ENCODE measurements at places on chromosomes 11 and 22. TPM values are rescaled to one million over a fixed set of nuclear protein-coding genes. Genes with fewer than 3 reads are reported as not detected.

- DNase-seq = no peak
These were observed 69.7 kb downstream of the RPS6KA4 start for GRCh38 chr11:64428693-64429092.

- DNase-seq = peak; percentile 96
These were observed 9.4 kb upstream of the PIM3 start for GRCh38 chr22:49951000-49951677.

DNA sequence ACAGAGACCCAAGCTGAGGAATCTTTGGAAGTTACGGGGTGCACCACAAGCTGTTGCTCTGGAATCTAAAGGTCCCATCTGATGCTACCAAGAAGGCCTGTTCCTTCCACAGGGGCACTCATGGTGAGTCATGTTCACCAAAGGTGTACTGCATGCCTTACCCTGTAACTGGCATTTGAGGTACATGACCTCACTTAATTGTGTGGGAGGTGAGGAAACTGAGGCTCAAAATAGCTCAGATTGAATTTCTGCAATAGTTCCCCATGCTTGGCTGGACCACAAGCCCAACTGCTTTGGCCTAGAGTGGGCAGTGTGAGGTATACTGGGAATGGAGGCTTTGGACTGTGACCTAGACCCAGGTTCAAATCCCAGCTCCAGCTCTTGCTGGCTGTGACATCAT is 8.2 kb downstream of the MTFP1 start:
- no peak for DNase-seq

DNA sequence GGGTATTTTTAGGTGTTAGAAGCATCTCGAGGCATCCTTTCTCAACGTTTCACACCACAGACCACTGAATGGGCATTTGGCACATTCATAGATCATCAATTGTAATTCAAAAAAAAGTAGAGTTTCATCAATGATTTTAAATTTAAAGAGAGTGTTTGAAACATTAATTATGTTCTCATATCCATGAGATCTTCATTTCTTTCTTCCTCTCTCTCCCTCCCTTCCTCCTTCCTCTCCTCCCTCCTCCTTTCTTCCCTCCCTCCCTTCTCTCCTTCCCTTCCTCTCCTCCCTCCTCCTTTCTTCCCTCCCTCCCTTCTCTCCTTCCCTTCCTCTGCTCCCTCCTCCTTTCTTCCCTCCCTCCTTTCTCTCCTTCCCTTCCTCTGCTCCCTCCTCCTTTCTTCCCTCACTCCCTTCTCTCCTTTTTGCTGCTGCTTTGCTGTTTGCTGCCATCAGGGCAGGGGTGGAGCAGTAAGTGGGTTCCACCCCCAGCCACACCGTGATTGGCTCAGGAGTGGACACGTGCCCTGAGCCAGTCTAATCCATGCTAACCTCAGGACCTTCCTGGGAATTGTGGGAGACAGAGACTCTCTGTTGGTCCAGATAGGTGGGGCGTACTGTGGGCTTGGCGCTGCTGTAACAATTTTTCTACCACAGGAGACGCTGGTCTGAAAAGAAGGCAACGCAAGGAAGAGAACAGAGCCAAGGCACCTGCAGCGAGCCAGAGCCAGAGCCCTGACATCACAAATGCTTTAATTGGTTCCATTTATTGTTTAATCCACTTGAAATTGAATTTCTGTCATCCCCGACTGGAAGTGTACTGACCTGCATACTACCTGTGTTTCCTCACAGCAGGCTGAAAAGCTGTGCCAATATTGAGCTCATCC is 33.7 kb upstream of the APOBEC3A start:
- peak; percentile 89 for DNase-seq

DNA sequence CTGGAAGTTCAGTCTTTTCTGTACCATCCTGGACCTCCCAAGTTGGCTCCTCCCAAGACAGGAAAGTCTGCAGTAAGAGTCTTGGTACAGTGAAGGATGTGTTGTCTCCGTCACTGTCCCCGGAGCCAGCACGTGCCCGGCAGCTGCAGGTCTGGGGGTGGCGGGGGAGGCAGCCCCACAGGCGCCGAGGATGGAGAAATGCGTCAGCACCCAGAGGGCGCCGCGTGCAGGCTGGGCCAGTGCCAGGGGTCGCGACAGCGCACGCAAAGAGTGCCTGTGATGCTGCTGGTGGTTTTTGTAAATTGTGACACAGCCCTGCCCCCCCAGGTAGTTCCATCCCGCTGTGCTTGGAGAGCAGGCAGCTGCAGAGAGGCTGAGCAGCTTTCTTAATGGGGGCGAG is 1200.5 kb downstream of the BRD1 start:
- no peak for DNase-seq

DNA sequence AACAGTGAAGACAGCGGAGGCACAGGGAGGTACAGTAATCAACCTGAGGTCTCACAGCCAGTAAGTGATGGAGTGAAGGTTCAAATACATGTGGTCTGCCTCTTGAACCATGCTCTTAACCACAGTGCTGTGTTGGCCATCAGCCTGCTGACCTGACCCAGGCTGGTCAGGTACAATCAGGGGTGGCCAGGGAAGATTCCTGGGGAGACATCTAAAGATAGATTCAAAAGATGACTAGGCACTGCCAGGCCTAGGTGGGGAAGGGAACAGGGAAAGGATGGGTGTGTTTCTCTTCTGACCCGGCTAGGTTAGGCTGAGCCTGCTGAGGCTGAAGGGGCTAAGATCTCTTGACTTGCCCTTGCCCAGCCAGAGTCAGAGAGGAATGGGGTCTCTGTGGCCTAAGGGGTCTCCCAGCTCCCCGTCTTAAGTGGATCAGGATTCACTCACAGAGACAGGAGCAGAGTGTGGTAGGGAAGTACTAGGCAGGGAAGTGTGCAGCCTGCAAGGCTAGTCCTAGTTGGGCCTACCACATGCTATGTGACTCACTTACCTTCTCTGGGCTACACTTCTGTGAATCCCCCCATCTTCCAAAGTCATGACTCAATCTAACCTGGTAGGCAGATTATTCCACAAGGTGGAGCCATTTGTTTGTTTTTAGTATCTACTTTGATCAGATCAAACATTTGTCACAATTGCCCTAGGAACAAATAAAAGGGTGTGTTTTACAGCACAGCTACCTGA is 10.4 kb upstream of the SREBF2 start:
- DNase-seq = no peak

- no peak for DNase-seq
These were observed 1.8 kb downstream of the MTA2 start for GRCh38 chr11:62599901-62600300.

DNA sequence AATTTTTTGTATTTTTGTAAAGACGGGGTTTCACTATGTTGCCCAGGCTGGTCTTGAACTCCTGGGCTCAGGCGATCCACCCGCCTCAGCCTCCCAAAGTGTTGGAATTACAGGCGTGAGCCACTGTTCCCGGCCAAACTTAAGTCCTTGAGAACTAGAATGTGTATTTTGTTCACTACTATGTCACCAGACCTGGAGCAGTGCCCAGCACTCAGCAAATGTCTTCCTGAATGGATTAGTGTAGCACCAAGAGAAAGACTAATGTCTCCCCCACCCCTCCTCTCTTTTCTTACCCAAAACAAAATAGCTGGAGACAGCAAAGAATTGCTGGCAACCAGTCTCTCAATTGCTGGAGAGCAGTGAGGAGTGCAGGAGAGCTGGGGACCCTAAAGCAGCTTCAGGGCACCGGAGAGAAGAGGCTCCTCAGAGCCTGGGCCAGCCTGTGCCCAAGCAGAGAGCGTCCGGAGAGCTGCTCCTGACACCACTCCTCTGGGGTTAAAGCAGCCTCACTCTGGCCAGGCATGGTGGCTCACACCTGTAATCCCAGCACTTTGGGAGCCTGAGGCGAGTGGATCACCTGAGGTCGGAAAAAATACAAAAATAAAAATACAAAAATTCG is 14.9 kb downstream of the SLC25A18 start:
- DNase-seq = peak; percentile 37

DNA sequence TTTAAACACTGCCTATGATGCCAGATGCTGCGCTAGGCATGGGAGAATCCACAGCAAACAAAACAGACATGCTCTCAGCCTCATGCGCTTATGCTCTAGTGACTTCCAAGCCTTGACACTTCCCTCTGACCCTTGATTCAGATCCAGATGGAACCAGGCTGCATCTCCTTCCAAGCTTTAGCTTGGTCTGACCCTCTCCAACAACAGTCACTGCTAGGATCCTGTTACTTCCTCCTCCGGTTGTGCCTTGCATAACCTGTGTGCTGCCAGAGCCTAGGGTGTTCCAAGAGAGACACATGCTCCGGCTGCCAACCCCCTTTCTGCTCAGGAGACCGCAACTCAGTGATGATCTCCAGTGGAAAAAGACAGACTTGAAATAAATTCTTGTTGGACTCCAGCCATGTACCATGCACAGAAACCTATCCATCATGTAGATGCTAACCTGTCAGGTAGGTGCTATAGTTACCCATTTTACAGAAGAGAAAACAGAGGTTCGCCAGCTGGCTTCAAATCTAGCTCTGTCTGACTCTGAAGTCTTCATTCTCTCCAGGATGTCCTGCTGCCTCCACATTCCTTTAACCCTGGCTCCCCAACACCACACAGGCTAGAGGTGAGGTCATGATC is 136.3 kb upstream of the TEAD1 start:
- DNase-seq = no peak

- no peak for DNase-seq
These were observed 18.2 kb upstream of the CLPB start for GRCh38 chr11:72452495-72452894.

GRCh38 chr11:35014346-35014745 is 97.9 kb downstream of the PDHX start:
- DNase-seq = no peak

DNA sequence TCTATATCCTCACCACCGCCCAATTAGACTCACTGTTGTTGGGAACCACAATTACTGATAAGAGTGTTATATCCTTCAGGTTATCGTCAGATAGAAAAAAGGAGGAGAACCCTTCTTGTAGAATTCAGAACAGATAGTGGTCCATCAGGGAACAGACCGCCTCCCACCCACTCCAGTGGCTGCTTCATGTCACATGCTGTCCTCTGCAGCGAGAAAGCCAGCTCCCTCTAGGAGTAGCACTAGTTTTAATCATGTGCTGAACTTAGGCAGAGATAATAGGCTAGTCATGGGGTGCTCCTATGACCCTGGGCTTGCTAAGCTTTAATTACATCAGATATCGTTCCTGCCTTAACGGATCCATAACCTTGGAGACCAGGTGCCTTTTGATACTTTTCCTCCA is 51.5 kb upstream of the RAB1B start:
- no peak for DNase-seq

DNA sequence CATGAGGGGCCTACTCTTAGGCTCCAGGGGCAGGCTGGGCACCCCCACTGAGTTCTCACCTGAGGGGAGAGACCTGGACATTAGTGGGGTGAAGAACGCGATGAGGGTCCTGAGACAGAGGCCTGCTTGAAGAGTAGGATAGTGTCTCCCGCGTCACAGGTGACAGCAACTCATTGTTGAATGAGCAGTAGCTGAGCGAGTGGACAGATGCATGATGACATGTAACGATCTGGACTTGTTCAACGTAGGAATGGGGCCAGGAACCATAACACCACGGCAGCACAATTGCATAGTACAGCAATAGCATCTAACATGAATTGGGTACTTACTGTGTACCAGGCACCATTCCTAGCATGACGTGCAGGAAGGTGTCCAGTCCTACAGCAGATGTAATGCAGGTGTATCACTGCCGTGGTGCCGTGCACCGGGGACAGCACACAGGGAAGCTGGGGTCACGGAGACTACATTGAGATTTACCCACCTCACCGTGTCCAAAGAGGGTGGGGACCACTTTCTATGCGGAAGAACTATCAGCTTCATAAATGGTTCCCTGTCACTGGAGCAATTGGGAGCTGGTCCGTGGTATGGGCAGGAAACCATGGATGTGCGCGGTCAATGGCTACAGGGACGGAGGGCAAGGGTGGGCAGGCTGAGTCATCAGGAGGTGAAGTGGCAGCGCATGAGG is 1019.1 kb downstream of the TBC1D22A start:
- DNase-seq = peak; percentile 5

DNA sequence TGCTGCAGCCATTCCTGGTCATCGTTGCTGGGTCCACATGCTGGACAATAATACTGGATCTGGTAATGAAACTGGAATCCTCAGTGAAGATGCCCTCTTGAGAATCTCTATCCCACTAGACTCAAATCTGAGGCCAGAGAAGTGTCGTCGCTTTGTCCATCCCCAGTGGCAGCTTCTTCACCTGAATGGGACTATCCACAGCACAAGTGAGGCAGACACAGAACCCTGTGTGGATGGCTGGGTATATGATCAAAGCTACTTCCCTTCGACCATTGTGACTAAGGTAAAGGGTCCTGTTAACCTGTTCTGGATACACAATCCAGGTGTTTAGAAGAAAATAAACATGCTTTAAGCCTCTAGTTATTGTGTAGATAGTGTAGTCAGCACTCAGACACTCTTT is 46.9 kb upstream of the SLC22A25 start:
- DNase-seq = no peak

GRCh38 chr11:74487875-74488274 is 5.6 kb downstream of the LIPT2 start:
- DNase-seq = no peak

DNA sequence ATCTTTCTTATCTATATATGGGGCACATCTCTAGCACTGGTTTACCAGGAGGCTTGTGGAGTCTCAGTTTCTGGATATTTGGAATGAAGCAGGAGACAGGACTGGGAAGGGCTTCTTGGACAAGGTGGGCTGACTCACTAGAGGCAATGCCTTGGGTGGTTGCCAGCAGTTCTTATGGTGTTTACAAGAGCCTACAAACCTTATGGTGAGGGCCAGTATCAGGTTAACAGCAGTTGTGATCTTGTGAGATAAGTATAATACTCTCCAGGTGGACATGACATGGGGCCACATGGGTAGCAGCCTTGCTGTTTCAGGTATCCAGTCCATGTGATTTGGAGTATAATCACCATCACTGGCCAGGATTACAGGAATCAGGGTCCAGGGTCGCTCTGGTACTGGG is 10.2 kb downstream of the FUT4 start:
- peak; percentile 32 for DNase-seq

DNA sequence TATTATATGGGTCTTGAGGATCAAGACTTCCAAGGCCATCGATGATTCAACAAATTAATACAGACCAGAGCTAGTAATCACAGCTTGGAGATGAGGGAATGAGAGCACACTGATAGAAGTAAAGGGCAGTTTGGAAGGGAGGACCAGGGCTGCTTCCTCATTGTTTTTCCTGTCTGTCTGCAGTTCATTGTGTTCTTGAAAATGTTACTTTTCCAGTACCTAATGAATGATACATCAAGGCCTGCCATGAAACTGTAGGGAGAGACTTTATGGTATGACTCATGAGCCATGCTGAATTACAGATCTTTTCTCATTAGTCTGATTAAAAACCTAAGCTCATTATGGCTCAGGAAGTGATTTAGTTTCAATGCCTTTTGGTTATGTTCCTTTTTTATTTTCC is 855.6 kb downstream of the KCNA4 start:
- no peak for DNase-seq

GRCh38 chr11:95371153-95371552 is 140.2 kb upstream of the SESN3 start:
- DNase-seq = no peak

GRCh38 chr22:38034278-38034882 is 22.8 kb upstream of the PICK1 start:
- peak; percentile 55 for DNase-seq

PHLDB1 gene
- total RNA-seq = 70.3 TPM

PES1 gene
- total RNA-seq = 36.4 TPM

APOL5 gene
- not detected for total RNA-seq

VPREB1 gene
- total RNA-seq = not detected

MPZL3 gene
- total RNA-seq = 12.8 TPM

OR4A47 gene
- not detected for total RNA-seq

MIF gene
- total RNA-seq = 215 TPM

DEUP1 gene
- total RNA-seq = not detected

PIH1D2 gene
- total RNA-seq = 0.98 TPM

PHOX2A gene
- total RNA-seq = 0.89 TPM
